ENCODE measurements at places on chromosomes 13 and 19.

DNA sequence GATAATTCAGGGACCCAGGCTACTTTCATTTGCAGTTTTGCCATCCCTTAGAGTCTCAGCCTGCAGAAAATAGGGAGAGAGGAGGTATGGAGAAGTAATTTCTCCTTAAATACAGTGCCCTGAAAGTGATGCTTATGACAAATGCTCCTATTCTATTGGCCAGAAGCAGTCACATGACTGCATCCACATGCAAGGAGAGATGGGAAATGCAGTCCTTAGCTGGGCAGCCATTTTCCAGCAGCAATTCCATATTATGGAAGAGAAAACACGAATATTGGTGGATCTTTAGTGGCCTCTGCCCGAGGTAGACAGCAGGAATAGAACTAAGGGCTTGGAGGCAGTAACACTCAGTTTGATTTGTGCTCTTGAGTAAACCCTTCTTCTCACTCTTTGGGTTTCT, 39.4 kb downstream of the VAV1 start:
- no peak for DNase-seq

DNA sequence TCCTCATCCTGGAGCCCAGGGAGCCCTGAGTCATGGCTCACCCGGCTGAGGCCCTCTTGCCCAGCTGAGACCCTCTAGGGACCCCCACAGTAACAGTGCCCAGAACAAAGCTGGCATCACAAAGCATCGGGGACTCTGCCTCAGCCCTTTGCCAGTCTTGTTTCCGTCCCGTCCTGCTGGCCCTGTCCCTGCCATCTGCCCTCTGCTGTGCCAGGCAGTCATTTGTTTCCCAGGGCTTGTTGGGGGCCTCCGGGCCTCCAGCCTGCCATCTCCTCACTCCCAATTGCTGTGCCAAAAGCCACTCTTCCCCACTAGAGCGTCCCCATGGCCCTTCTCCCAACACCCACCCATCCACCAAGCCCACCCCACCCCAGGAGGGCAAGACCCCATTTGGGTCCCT, 64.2 kb downstream of the SMARCA4 start:
- no peak for DNase-seq

DNA sequence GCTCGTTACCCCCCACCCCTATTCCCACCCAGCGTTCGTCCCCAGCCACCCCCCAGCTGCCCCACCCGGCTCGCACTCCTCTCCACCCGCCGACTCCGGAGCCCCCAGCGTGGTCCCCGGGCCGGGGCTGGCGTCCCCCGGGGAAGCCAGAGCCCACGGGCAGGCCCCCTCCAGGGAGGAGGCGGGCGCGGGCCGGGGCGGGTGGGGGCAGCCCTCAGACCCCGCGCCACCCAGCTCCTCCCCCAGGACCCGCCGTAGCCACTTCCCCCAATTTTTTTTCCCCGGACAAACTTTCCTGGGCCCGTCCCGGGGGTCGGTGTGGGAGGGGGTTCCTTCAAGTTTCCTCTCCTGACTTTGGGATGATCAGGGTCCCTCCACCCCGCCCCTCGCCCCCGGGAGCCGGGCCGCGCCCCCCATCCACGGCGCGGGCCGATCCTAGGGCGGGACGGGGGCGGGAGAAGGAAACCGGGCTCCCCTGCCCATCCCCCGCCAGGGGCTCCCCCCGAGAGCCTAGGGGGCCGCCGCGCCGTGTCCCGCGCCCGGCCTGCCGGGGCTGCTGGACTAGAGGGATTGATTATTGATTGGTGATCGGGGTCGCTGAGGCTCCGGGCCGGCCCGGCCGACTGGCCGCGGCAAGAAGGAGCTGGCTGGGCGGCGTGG, 927 bp upstream of the TSHZ3 start:
- no peak for DNase-seq

- no peak for DNase-seq
These were observed 8.8 kb upstream of the LRCH1 start for GRCh38 chr13:46544208-46544607.

GRCh38 chr13:103224804-103225203, 158.6 kb upstream of the SLC10A2 start:
- no peak for DNase-seq

GRCh38 chr13:20127562-20128458, 33.0 kb downstream of the GJA3 start:
- no peak for DNase-seq

DNA sequence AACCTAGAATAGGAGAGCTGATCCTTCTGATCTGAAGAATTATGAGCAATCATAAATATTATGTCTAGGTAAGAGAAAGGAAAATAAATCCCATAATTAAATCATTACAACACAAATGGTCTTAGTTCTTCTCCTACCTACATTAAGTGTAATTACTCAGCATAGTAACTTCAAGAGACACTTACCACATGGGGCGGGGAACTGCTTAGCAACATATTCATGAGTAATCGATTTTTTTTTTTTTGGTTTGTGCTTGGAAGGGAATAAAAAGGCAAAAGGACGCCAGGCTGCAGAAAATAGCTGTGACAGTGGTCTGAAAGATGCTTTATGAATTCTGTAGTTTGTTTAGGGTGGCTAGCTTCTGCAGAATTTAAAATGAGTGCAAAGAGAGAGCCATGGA, 103.3 kb upstream of the HTR2A start:
- DNase-seq: no peak

DNA sequence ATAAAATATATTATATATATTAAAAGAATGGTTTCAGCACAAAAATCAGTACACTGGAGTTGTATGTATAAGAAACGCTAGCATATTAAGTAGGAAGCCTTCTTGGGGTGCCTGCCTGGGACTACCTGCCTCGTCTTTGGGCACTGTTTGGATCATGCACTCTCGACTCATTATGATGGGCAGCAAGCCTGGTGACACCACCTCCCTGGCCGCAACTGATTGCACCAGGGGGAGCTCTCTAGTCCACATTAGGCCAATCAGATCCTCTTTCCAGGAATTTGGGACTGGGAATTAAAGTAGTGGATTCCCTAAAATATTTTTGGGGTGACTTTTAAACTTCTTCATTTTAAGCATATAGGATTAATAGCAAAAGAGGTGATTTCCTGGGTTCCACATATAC, 56.0 kb upstream of the RGCC start:
- DNase-seq: no peak

DNA sequence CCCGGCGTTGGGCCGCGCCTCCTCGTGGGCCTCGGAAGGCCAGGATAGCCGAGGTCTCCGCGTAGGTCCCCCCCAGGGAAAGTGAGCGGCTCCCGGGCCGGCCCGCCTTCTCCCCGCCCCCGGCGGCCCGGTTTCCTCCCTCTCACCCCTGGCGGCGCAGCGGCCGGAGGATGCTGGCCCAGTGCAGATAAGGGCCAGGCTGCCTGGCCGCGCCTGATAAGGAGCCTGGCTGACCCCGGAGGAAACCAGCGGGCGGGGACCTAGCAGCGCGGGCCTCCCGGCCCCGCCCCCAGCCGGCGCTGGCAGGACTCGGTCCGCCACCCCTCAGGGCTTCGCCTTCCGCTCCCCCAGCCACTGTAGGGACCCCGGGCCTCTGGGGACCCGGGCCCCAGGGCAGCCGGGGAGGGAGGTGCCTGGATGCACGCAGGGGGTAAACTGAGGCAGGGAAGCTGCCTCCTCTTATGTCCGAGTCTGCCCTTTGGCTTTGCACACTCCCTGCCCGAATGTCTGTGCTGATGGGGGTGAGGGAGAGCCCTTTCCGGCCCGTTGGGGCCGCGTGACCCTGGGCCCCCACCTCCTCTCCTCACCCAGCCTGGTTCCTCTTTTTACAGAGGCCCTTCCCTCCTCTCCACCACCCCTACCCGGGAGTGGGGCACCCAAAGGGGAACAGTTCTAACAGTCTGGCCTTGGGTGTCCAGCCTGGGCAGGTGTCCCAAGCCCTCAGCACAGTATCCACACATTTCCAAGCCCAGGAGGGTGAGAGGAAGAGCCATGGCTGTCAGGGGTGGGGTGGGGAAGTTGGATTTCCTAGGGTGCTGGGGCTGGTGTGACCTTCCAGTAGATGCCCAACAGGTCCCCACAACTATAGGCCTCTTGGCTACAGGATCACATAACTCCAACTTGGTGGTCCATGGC, at the start of gene LYL1:
Gene LYL1, minus strand, starts transcription at position 193 of the 915 bp plus-strand sequence. CDS start 1,687 bp downstream, outside the sequence.
- no peak for DNase-seq

- DNase-seq: no peak
These were observed 79.1 kb downstream of the ABCC4 start for GRCh38 chr13:95221971-95222732.

DNA sequence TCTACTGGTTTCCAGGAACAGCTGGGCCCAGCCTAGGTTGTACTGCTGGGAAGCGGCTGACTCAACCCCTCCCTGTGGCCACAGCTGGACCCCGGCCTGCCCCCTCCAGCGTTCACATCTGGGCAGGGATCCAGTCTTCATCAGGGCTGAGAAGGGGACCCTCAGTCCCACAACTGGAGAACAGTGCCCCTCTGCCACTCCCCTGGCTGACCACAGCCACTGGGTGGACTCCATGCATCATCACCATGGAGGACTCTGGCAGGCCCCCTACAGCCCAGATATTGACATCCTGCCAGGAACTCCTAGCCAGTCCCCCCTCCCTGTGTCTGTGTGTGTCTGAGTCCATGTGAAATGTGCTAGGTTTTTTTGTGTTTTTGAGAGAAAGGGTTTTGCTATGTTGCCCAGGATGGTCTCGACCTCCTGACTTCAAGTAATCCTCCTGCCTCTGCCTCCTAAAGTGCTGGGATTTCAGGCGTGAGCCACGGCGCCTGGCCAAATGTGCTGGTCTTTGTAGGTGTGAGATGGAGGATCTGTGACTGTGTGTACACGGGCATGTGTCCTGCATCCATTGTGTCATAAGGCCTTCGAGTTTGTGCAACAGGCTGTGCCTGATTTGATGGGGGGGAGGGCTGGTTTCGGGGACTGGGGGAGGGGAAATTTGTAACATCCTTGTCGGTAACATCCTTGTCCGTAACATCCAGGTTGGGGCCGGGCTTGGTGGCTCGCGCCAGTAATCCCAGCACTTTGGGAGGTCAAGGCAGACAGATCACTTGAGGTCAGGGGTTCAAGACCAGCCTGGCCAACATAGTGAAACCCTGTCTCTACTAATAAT, 4.0 kb upstream of the HOOK2 start:
- DNase-seq: no peak

- DNase-seq: no peak
These were observed 24.6 kb downstream of the CHST8 start for GRCh38 chr19:33646306-33646705.

DNA sequence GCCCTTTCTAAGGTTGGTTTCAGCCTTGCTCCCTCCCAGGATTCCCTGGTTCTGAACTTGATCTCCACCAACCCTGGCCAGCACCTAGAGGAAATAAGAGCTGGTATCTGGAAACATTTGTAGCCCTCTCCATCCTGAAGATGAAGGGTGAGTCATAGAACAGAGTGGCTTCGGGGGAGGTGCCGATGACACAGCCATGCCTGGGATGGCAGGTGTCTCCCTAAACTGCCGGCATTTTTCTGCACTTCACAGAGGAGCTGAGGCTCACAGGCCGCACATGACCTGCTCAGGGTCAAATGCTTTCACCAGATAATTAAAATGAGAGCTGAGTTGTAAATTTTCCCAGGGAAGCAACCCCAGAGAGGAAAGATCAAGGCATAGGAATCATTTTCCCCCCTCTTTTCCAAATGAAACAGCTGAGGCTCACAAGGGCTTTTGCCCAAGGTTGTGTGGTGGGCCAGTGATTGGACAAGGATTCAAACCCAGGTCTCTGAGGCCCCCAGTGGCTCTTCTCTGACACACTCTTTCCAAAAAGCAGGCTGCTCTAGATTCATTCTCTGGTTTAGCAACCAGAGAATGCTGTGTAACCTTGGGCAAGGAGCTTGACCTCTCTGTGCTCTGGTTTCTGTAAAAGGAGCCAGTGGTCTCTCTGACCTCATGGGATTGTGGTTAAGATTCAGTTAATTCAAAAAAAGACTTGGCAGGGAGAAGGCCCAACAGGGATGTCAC, 1.2 kb upstream of the SLC25A42 start:
- no peak for DNase-seq

- DNase-seq: no peak
These were observed 22.0 kb downstream of the MISP start for GRCh38 chr19:772730-773436.

DNA sequence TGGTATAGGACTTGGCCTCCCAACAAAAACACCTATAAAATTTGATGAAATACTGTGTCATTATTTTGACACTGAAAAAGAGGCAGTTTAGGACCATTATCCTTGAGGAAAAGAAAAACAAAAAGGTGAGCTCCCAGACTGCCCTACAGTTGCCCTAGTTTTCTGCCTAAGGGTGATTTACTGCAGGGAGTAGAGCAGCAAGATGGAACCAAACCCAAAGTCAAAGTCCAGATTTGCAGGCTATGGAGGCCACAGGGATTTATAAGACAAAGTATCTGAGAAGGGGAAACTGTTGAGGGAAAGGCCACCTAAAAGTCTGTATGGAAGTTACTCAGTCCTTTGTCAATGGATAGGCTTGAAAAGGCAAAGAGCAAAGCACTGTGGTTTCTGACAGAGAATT, 112.4 kb upstream of the TRPC4 start:
- no peak for DNase-seq

GRCh38 chr13:97257800-97258799, 36.0 kb downstream of the MBNL2 start:
- DNase-seq: no peak

GRCh38 chr13:35964011-35964862, 166.9 kb downstream of the DCLK1 start:
- DNase-seq: no peak

DNA sequence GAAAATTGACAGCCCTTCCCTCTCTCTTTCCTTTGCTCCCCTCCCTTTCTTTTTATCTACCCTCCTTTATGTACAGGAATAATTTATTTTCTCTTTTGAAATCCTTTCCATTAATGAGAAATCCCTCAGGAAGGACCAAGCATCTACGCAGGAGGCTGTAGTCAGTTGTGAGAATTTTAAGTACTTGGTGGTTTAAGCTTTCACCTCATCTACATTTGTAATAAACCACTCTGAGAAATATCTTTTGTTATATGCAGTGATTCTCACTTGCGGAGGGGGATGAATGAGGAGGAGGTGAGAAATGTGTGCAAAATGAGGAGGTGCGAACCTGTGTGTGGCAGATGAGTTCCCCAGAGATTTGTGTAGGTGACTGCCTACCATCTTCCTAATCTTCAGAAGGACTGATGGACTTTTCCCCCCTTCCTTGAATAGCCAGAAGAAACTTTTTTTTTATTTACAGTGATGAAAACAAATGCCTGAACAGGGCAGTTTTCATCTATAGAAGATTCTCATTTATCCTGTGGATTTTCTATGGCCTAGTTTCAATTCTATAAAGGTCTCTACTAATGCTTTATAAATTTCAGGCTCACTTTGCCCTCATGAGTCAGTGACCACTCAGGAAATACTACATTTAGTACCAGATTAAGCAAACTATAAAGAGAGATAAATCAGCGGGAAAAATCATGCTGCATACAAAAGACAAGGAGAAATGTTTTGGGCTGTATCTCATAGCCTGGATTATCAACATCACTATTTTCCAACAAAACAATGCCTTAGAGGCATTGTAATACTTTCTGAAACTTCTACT, 118.3 kb downstream of the LHFPL6 start:
- DNase-seq: no peak

DNA sequence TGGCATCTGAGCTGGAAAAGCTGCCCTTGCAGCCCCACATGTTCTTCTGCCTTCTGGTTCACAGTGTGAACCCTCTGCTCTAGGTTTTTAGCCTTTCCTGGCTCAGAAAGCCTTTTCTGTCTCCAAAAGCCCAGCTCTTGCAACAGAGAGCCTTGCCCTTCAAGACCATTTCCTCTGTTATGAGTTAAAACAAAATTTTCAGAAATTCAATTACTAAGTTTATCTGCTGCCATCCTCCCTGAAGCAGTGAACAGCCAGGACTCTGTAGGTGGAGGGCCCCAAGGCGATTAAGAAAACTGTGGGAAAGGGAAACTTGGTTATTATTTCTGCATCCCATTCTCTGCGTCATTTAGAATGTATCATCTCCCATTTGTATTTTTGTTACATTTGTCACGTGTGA, 18.8 kb downstream of the FAM124A start:
- DNase-seq: no peak

All from NCI-H1436 treated with DMSO at 0.1 percent for 48 hours (cell line).